AG04449 (cell line): ENCODE measurements at places on chromosomes 11 and 22.

GRCh38 chr11:30326114-30326778 is 3.3 kb downstream of the ARL14EP start:
- no peak for DNase-seq

DNA sequence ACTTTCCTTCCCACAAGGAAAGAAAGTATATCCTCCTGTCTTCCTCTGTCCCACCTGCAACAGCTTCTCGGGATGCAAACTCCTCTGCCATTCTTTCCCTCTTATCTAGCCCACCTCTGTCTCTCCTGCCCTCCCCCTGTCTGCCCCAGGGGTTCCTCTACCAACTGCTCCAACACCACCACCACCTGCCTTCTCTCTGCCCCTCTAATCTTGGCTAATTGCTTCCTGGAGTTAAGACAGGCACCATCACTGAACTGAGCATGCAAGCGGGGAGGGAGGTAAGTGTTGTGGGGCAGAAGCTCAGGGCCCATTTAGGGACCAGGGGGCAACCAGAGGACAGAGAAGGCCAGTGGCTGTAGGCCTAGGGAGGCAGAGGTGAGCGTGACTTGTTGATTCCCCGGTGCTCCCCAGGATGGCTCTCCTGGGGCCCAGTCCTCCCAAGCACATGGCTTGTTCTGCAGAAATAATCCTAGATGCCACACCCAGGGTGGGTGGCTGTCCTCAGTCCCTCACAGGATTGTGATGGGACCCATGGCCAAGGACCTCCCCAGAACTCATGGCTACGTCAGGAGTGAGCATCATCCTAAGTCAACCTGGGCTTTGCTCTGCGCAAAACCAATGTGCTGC is 111.1 kb downstream of the TP53I11 start:
- DNase-seq: no peak

DNA sequence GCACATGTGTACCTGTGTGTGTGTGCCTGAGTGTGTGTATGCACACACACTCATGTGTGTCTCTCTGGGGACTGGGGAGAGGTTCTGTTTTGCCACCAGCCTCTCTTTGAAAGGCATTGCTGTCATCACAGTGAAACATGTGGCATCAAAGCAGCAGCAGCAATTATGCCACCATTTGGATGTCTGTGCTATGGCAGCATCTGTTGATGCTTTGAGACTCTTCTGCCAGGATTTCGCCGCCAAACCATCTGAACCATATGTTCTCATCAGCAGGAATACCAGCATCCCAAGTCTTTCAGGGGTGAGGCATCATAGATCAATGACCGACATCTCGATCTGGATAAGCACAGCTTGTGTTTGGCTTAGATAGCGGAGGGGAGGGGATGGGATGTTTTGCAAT is 168.6 kb downstream of the FAT3 start:
- no peak for DNase-seq

DNA sequence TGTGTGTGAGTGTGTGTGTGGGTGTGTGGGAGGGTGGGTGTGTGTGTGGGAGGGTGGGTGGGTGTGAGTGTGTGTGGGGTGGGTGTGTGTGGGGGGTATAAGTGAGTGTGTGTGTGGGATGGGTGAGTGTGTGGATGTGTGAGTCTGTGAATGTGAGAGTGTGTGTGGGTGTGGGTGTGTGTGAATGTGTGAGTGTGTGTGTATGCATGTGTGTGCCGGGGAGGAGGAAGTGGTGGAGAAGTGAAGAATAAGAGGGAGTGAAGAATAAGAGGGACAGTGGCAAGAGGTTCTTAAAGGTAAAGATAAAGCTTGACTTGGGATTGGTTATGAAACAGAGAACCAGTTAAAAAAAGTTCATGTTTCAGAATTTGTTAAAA is 54.0 kb downstream of the PRR5L start:
- DNase-seq: no peak
